Activated CD4-positive, CD25-positive, alpha-beta regulatory T cell treated with anti-CD3 and anti-CD28 coated beads, Interleukin-2, amount 50 U/mL, for 16 hours (primary cell): ENCODE measurements at places on chromosomes 16 and 17.

- DNase-seq, result no peak
These were observed 105.3 kb downstream of the VPS53 start for GRCh38 chr17:609232-609810.

DNA sequence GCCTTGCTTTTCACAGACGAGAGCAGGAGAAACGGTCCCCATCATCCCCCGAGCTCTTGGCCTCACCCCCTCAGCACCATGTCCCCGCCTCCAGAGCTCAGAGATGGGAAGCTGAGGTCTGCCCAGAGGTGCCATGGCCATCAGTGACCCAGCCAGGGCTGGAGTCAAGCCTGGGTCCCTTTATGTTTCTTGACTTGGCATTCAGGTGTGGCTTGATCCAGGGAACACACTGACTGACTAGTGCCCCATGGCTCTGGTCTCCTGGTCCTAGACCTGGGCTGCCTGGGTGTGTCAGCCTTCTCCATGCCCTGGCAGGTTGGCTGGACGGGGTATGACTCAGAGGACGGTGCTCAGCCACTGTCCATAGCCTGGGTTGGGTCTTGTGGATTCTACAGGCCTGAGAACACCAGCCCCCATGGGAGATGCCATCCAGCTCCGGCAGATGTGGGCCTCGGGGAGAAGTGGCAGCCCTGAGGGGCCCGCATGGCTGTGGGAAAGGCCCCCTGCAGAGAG lies 54.2 kb downstream of the ZFPM1 start:
- no peak for DNase-seq

GRCh38 chr17:50926523-50926922 lies 60.4 kb upstream of the TOB1 start:
- DNase-seq, result no peak

GRCh38 chr17:49342575-49342936 lies 19.5 kb downstream of the ZNF652 start:
- no peak for DNase-seq

GRCh38 chr16:59611556-59611955 lies 877.4 kb upstream of the GOT2 start:
- no peak for DNase-seq

DNA sequence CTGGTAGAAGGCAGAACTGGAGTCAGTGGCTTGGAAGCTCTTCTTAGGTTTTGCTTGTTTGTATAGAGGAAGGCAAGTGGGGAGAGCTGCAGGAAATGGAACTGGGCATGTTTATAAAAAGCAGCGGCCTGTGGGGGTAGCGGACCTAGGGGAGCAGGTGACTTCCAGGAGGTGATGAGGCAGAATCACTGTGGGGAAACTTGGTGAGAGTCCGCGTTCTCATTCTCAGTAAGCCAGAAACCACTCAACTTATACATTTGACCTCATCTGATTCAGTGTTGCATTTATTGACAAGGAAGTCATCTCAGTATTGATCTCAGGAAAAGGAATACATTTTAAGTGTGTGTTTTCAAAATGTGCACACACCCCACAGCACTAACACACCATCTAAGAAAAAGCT lies 299.8 kb downstream of the CNTNAP4 start:
- no peak for DNase-seq

GRCh38 chr17:74543891-74544760 lies 1.8 kb downstream of the CD300C start:
- DNase-seq, result no peak

DNA sequence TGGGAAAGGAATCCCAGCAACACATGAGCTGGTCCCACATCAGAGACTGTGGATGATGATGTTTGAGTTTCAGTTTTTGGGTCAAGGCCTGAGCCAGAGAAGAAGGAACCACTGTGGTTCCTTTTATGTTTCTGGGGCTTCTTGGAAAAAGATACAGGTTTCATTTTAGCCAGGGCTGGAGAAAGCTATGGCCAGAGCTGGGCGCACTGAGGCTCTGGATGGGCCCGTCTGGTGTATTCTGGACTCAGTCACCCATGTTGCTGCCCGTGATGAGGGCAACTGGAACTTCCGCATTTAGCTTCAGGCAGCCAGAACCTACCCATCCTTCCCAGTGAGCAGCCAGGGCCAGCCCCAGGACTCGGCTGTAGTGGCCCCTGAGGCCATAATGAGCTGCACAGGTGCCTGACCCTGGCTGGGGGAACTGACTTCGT lies 15.0 kb upstream of the PITPNA start:
- no peak for DNase-seq

GRCh38 chr16:89143911-89144675 lies 27.5 kb upstream of the CDH15 start:
- DNase-seq, result no peak

- no peak for DNase-seq
These were observed 68.1 kb downstream of the COG7 start for GRCh38 chr16:23384878-23385277.

DNA sequence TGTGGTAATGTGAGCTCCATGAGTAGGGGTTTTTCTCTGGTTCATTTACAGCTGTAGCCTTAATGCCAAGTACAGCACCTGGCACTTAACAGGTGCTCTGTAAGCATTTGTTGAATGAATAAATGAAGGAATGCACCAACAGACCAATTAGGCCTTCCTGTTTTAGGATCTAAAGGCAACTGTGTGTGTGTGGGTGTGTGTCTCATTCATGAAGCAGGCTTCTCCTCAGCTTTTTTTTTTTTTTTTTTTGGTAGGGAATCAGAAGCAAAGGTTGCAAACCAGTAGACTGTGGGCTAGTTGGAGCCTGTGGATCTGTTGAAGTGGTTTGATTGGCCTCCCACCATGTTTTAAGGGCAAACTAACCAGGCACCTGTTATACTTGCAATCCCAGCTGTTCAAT lies 48.1 kb downstream of the HS3ST2 start:
- DNase-seq, result no peak

DNA sequence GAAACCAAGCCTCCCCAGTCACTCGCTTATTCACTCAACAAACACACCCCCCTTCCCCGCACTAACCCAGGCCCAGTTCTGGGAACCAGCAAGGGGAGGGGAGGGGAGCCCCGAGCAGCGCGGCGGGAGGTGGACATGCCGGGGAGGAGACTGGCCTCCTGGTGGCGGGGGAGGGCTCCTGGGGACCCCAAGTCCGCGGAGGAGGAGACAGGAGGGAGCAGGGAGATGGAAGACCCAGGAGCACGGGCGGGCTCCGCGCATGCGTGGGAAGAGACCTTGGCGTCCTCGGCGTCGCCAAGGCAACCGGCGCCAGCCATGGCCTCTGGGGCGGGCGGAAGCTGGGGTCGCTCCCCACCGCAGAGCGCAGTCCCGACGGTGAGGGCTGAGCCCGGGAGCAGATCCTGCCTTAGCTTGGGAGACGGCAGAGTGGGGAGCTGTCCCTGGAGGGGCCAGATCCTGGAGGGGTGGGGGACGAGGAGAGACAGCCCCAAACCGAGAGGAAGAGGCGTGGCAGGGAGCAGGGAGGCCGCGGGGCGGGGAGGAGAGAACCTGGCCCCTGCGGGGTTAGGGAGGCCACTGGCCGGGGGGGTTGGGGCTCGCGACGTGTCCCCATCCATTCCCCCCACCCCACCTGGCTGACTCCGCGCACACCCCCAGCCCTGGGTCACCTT lies at the start of gene PRR29:
Gene PRR29, plus strand, starts transcription at position 302 of the 671 bp plus-strand sequence. Its CDS starts 14 bp downstream, at position 316.
- DNase-seq, result peak; percentile 41

DNA sequence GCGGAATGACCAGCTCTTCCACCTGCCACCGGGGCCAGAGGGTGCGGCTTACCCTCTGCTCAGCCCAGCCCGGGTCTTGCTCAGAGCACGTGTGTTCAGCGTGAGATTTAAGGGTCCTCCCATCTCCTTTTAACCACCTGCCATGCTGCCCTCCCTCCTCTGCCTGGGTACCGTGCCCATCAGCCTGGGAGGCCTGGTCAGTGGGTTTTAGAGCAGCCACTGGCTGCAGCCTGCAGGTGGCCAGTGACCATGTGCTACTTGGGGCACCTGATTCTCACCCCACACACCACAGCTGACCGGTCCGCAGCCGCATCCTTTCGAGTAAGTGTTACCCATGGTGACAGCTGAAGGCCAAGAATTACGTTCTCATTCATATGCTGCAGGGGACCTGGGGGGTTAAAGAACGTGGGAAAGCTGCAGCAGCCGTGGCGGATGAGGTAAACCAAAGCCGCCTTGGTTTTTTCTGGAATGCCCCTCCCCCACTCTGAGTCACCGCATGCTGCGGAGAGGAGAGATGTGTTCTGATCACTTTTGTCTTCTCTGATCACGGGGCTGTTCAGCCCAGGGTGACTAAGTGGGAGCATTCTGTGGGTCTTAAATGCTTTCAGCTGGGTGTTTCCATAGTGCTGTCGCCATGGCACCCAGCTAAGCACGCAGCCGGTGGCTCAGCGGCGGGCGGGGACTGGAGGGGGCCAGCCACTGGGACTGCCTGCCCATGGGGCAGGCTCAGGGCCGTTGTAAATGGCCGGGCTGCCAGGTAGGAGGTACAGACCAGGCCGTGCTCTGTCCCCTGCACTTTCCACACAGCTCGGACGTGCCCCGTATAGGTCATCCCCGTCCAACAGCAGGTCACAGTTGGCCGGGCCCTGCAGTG lies 59.8 kb downstream of the BAIAP2 start:
- DNase-seq, result peak; percentile 58

GRCh38 chr17:44469676-44470075 lies 33.5 kb downstream of the GPATCH8 start:
- DNase-seq, result no peak

GRCh38 chr16:2083876-2084780 lies 36.3 kb downstream of the TSC2 start:
- no peak for DNase-seq

GRCh38 chr17:76046064-76046463 lies 19.0 kb upstream of the EVPL start:
- DNase-seq, result no peak

DNA sequence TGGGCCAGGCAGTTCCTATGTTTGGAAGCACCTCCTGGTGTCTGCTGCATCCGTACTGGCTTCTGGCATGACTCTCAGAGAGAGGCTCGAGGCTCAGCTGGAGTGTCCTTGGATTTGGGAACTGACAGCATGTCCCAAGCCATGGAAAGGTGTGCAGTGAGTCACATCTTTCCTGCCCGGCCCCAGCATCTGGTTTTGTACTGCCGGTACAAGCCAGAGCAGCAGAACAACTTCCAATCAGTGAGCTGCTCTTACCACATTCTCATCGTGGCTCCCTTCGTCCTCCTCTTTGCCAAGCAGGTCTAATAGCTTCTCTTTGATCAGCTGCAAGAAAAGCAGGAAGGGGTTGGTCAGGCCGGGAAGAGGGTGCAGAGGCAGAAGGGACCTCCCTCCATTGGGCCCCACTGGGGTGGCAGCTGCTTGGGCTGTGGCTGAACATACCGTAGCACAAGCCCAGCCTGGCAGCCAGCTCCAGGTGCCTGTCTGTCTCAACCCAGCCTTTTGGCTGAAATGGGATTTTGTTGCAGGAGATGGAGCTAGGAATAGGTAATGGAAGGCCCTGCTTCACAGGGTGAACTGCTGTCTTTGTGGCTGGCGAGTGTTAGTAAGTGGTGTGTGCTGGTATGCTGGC lies 24.2 kb downstream of the SPACA3 start:
- DNase-seq, result no peak

DNA sequence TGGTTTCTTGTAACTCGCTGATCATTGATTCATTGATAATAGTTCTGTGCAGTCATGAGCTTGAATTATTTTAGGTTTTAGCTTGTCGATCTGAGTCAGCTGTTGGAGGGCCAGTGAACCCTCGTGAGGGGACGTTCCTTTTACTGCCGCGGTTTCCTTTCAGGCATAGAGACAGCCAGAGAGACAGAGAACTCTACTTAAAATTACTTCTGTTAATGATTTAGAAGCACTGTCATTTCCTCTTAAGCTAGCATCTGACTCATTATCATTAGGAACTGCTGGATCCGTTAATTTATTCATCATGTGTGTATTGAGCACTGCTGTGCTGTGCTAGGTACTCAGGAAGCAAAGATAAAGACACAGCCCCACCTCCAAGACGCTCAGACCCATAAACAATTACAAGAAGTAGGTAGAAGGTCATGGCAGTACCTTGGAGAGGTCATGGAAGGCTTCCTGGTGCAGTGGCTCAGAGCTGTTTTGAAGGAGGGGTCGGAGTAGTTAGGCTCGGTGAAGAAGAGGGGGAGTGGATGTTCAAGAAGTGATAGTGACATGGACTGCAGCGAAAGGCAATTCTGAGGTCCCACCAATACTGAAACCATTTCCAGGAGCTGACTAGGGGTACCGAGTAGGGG lies 3.3 kb downstream of the PGS1 start:
- DNase-seq, result peak; percentile 45

DNA sequence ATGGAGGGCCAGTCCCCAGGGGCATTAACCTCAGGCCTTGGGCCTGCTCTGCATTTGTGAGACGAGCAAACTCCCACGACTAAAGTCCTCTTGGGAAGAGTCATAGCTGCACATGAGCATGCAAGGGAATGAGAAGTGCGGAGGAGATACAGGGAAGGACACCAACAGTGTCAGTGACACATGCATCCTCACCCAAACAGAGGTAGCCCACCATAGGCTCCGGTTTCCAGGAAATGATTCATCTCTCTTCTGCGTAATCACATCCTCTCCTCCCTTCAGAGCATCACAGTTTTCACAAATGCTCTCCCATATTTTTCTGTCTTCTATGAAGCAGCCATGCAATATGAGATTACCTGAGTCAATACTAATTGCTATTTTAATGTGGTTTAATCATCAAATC lies 725.7 kb upstream of the GOT2 start:
- DNase-seq, result no peak

DNA sequence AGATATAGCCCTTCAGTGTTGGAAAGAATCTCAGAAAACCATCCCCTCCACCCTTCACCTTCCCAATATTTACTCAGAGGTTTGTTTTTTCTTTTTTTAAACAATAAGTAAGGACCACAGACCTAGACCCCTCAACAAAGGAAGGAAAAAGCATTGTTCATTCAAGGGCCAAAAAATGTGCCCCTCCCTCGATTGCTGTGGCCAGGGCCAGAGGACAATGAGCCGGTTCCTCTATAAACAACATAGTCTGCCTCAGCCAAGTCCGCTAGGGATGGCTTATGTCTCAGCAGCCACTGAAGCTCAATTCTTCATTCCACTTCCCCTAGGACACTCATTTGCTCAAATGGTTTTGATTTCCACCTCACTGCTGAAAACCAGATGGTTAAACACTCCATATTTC lies 24.0 kb downstream of the TRIM16 start:
- DNase-seq, result no peak

GRCh38 chr17:49506282-49506681 lies 11.2 kb downstream of the NGFR start:
- no peak for DNase-seq

DNA sequence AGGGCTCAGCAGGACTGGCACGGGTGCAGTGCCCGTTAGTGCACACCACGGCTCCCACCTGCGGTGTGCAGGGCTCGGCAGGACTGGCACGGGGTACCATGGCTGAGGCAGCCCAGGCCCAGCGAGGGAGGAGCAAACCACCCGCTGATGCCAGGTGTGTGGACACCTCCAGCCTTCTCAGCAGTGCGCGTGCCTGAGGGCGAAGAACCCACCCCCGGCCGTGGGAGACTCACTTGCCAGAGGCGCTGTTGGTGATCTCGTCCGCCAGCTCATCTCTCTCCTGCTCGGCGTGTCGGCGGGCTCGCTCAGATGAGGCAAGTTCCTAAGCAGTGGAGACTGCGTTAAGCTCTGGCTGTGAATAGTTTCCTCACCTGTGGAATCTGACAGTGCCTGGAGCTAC lies 45.4 kb downstream of the NDEL1 start:
- DNase-seq, result no peak

GRCh38 chr17:74212209-74212912 lies 1.0 kb upstream of the TTYH2 start:
- DNase-seq, result no peak
